NCI-H1930 (cell line): ENCODE measurements at places on chromosomes 7 and 10.

DNA sequence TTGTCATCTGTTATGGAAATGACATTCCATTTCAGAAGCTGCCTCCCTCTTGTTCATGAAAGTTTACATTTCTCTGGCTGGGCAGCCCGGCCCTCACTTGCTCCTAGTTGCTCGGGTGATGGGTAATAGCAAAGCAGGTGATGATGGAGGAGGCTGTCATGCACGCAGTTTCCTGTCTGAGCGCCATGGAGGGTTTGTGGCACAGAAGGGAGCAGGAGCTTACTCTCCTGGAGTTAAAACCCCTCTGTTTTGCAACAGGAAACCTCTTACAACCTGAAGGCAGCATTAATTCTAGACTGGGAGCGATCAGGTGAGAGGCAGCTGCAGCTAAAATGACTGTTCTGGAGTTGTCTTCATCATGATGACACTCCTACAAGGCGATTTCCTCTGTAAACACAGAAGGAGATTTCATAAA, 34.1 kb upstream of the MKI67 start:
- DNase-seq, result no peak

GRCh38 chr7:140494867-140495266, 15.6 kb upstream of the MKRN1 start:
- no peak for DNase-seq

GRCh38 chr10:59325116-59325515, 37.2 kb downstream of the FAM13C start:
- no peak for DNase-seq

DNA sequence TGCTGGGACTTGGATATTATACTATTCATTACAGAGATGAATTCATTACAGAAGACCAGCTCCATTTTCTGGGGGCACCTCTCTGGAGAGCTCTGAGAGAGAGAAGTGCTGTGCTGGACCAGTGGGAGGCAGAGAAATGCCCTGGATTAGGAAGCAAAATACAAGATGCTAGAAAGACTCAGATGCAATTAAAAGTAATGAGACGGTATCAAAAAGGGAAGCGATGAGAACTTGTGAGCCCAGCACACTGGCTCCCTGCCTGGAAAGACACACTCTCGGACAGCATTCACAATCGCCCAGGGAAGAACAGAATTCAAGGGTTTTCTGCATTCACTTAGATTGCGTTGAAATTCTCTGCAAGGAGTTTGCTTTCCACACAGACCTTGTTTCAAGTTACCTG, 3.5 kb upstream of the FRAT2 start:
- no peak for DNase-seq

DNA sequence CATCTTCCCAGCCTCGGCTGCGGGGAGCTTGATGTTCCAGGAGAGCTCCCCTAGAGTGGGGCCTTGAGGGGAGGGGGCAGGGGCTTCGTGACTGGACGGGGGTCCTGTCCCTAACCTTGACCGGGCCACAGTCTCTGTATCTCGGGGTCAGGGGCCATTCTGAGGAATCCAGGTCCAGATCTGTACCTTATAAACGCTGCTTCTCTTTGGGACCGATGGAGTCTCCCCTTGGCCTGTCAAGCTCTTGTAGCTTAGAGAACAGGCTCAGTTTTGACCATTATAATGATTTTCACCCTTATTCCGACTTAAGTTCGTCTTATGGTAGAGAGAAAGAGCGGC, 831 bp downstream of the ZKSCAN5 start:
- DNase-seq, result no peak

GRCh38 chr10:114347791-114348190, 56.5 kb downstream of the AFAP1L2 start:
- DNase-seq, result no peak

DNA sequence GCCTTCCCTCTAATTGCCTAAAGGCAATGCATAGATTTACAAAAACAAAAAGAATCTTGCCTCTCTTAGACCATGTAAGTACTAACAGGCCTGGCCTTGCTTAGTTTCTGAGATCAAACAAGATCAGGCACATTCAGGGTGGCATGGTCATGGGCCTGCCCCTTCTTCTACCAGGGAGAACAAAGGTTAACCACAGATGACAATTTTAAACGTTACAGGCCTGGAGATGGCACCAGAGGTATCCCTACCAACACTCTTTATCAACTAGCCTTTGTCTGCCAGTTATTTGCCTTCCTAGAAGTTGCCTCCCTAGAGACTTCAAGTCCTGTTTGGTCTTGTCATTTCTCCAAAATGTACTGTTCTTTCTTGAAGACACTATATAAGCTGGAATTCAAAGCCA, 252.6 kb downstream of the DOCK4 start:
- DNase-seq, result peak; percentile 66

GRCh38 chr7:15525652-15526263, 36.1 kb downstream of the AGMO start:
- DNase-seq, result no peak

DNA sequence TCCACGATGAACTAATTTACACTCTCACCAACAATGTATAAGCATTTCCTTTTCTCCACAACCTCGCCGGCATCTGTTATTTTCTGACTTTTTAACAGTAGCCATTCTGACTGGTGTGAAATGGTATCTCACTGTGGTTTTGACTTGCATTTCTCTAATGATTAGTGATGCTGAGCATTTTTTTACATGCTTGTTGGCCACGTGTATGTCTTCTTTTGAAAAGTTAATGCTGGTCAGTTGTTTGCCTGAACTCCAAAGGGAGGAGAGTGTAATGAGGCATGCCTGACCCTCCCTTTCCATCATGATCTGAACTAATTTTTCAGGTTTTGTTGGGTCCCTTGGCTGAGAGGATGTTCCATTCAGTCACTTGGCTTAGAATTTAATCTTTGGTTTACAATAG, 50.7 kb upstream of the SVIL start:
- no peak for DNase-seq
